HCT116 (cell line): ENCODE measurements at places on chromosomes 4 and X.

DNA sequence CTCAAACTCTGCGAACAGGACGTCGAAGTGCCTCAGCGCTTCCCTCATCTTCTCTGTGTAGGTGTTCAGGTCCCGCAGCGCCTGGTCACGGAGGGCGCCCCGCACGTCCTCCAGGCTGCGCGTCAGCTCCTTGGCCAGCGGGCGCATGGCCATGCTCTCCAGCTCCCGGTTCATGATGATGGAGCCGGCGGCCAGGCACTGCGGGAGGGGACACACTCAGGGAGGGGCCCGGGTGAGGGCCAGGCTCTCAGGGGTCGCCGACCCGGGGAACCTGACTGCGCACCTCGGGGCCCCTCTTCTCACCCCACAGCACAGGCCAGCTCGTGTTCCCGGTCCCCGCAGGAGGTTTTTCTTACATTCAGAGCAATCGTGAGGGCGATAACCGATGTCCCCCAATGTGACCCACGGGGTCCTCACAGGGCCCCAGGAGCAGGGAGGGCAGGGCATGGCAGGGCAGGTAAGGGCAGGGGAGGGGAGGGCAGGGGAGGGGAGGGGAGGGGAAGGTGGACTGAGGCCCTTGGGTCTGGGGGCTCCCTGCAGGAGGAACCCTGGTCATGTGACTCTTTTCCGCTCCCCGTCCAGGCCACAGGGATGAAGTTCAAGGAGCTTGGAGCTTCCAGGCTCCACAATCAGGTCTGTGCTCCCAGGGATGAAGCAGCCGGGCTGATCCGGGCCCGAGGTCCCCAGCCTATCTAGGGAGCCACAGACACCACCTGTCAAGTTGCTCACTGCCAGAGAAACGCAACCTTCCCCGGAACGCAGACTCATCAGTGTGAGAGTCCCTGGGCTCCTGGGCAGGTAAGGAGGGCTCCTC, 77.8 kb upstream of the MXD4 start:
- H3K27me3 ChIP-seq = no peaks in the 10 kb centered on the region
- DNase-seq = no peak
- H3K4me1 ChIP-seq = no peaks in the 10 kb centered on the region
- no peak overlapping the region for H3K27ac ChIP-seq
- H3K36me3 ChIP-seq = no peaks in the 10 kb centered on the region

DNA sequence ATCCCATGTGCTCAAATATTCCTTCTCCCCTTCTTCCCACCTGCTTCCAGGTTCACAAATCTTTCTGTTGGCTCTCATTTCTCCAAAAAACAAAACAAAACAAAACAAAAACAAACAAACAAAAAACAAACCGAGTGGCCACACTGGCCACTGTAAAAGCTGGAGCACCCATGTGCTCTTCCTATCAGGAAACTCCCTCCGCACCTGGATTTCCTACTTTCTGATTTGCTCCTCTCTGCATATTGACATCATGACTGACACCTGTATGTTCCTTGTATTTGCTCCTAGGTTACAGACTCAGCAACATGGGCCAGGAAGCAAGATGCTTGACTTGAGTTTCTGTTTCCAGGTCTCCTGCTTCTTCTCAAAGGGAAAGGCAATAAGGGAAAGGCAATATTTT, 258.8 kb downstream of the GPC3 start:
- H3K36me3 ChIP-seq = no peaks in the 10 kb centered on the region
- no peak overlapping the region for H3K4me3 ChIP-seq
- DNase-seq = no peak

GRCh38 chr4:176054942-176055341, 10.7 kb upstream of the WDR17 start:
- H3K4me1 ChIP-seq = no peaks in the 10 kb centered on the region
- no peak overlapping the region for H3K27ac ChIP-seq
- H3K4me3 ChIP-seq = no peak overlapping the region
- H3K27me3 ChIP-seq = no peaks in the 10 kb centered on the region
- H3K36me3 ChIP-seq = no peaks in the 10 kb centered on the region

GRCh38 chr4:122762520-122762919, 30.0 kb downstream of the BBS12 start:
- no peak overlapping the region for H3K27ac ChIP-seq
- no peaks in the 10 kb centered on the region for H3K27me3 ChIP-seq
- H3K4me3 ChIP-seq = no peak overlapping the region
- no peaks in the 10 kb centered on the region for H3K4me1 ChIP-seq
- no peaks in the 10 kb centered on the region for H3K36me3 ChIP-seq
- no peak for DNase-seq

DNA sequence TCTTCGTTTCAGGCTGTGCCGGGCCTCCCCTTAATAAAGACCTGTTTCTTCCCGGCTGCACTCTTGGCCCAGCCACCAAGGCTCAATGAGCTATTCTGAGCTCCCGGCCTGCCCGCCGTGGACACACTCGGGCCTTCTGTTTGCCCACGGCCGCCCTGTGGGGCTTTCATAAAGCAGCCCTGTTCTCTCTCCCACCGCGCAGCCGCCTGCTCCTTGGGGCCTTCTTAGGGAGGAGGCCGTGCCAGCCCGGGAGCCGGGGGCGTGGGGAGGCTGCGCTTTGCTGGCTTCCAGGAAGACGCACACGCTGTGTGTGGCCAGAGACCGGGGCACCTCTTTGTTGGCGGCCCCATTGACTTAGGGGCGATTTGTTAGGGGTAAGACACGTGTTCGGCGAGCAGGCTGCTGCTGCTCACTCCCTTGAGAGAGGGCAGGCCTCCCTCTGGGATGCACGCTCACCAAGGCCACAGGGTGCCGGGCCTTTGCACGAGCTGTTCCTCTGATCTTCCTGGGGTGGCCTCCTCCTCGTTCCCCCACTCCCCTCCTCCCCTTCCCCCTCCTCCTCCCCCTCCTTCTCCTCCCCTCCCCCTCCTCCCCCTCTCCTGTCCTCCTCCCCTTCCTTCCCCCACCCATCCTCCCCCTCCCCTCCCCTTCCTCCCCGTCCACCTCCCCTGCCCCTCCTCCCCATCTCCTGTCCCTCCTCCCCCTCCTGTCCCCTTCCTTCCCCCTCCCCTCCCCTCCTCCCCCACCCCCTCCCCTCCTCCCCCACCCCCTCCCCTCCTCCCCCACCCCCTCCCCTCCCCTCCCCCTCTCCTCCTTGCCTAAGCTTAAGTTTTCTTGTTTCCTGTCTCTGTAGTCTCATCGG, 11.3 kb downstream of the BLOC1S4 start:
- H3K4me1 ChIP-seq = peaks cover 4% of the 10 kb centered on the region; the same call in 1 of the 2 replicates
- H3K27me3 ChIP-seq = no peaks in the 10 kb centered on the region
- no peak overlapping the region for H3K4me3 ChIP-seq
- H3K36me3 ChIP-seq = no peaks in the 10 kb centered on the region
- DNase-seq = no peak

DNA sequence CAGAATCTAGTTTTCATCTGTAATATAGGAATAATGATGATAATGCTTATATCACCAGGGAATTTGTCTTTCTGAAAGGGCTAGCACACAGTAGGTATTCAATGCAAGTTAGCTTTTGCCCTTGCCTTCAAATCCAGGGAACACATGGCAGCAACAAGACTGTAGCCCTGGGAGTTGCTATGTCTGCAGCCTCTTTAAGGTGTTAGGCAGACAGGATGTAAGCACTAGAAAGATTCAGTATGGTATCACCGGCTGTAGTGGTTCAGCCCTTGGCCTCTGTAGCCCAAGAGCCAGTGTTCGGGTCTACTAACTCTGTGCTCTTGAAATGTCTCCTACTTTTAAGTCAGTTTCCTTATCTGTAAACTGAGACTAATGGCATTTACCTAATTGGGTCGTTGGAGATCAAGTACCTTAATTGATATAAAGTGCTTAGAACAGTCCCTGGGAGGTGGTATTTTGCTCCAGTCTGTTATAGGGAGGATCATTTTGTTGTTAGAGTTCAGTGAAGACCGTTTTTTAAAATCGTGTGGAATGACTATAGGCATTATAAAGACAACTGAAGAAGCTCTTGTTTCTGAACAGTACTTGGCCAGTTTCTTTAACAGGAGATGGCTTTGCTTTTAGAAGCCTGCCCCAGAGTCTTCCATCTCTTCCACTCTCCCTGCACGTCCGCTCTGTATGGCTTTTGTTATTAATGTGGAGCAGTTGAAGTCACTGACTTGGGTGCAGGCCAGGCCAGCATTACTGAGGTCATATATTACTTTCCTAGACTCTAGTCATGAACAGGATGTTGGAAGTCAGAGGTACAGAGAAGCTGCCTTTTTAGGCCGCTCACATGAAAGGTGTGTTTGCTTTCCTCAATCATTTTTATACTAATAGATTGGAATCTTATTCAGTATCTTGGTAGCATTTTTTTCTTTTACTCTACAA, 44.8 kb downstream of the GAB1 start:
- no peaks in the 10 kb centered on the region for H3K4me1 ChIP-seq
- H3K27me3 ChIP-seq = no peaks in the 10 kb centered on the region
- no peak overlapping the region for H3K4me3 ChIP-seq
- no peak for DNase-seq
- no peak overlapping the region for H3K27ac ChIP-seq

DNA sequence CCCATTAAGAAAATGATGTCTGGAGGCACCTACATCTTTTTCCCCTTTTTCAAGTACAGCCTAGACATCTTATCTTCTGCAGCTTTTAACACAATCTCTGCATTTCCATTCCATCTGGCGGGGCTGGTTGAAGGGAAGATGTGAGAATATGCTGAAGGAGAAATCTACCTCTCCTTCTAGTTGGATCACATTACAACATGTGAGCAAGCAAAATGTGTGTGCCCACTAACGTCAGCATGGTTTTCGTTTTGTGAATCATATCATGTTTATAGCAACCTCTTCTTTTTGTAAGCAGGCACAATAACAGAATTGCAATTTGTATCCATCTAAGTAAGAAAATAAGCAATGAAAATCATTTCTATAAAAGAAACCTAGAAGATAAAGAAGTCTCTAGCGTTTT, 28.9 kb upstream of the MID1 start:
- H3K4me3 ChIP-seq = no peak overlapping the region
- no peaks in the 10 kb centered on the region for H3K36me3 ChIP-seq
- H3K27ac ChIP-seq = no peak overlapping the region

- H3K27me3 ChIP-seq = no peaks in the 10 kb centered on the region
- no peaks in the 10 kb centered on the region for H3K36me3 ChIP-seq
- no peak overlapping the region for H3K4me3 ChIP-seq
- no peaks in the 10 kb centered on the region for H3K4me1 ChIP-seq
Observed at GRCh38 chrX:115952417-115953092, 218.0 kb upstream of the AGTR2 start.

DNA sequence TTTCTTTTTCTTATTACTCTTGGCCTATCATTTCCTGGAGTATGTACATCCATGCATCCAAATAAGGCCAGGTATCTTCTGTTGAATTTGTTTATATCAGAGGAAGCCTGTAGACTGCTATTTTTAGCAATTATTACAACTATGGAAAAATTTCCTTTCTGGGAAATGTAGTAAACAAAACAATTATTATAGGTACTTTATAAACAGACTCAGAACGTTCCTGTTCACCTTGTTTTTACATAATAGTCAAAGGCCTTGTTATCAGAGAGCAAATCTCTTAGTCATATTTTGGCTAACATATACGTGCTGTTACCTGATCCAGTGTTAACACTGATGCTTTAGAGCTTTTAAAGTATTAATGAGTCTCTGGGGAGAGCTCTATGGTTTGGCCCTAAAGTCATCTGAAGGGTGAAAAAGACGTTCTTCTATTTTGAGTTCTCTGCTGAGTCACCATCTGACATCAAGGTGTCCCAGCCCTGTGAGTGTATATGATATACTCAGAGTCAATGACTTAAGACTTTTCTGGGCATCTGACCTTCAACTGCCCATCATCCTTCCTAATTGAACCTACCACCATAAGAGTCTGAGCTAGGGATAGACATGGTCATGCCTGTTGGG, 7.3 kb downstream of the SPARCL1 start:
- H3K4me3 ChIP-seq = no peak overlapping the region
- no peaks in the 10 kb centered on the region for H3K27me3 ChIP-seq
- H3K27ac ChIP-seq = peak overlapping the region; percentile 21
- H3K36me3 ChIP-seq = no peaks in the 10 kb centered on the region
- DNase-seq = peak; percentile 19
- H3K4me1 ChIP-seq = peaks cover 20% of the 10 kb centered on the region

- H3K4me3 ChIP-seq = no peak overlapping the region
- H3K4me1 ChIP-seq = no peaks in the 10 kb centered on the region
- no peaks in the 10 kb centered on the region for H3K36me3 ChIP-seq
- no peak for DNase-seq
- no peaks in the 10 kb centered on the region for H3K27me3 ChIP-seq
Observed at GRCh38 chr4:153295131-153295755, 49.2 kb upstream of the MND1 start.

DNA sequence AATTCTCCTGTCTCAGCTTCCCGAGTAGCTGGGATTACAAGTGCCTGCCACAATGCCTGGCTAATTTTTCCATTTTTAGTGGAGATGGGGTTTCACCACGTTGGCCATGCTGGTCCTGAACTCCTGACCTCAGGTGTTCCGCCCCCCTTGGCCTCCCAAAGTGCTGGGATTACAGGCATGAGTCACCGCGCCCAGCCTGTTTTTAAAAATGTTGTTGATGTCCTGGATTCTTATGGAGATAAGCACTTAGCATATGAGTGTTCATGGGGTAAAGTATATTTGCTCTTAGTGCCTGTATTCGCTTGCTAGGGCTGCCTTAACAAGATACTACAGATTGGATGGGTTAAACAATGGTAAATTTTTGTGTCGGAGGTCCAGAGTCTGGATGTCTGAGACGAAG, 91.7 kb downstream of the CEP44 start:
- no peaks in the 10 kb centered on the region for H3K4me1 ChIP-seq
- H3K27ac ChIP-seq = no peak overlapping the region

- no peaks in the 10 kb centered on the region for H3K4me1 ChIP-seq
- no peaks in the 10 kb centered on the region for H3K36me3 ChIP-seq
- no peak overlapping the region for H3K4me3 ChIP-seq
- H3K27me3 ChIP-seq = no peaks in the 10 kb centered on the region
Observed at GRCh38 chr4:61211781-61212180, 11.7 kb downstream of the ADGRL3 start.

DNA sequence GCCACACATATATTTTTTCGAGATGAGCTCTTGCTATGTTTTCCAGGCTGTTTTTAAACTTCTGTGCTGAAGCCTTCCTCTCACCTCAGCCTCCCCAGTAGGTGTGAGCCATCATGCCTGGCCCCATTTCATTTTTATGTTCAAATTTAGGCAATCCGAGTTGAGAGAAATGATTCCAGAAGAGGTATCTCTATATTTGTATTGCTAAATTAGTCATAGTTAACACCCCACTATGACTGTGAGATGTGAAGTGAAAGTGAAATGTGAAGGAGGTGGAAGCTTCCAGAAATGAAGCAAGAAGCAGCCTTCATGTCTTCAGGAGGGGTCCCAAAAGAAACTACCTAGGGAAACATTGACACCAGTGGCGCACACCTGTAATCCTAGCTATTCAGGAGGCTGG, 17.7 kb downstream of the APELA start:
- H3K36me3 ChIP-seq = no peaks in the 10 kb centered on the region
- H3K4me3 ChIP-seq = no peak overlapping the region
- no peak overlapping the region for H3K27ac ChIP-seq
- DNase-seq = no peak
- H3K27me3 ChIP-seq = no peaks in the 10 kb centered on the region

GRCh38 chr4:128715616-128716015, 93.9 kb upstream of the JADE1 start:
- DNase-seq = no peak
- no peaks in the 10 kb centered on the region for H3K27me3 ChIP-seq
- H3K4me3 ChIP-seq = no peak overlapping the region
